ENCODE measurements at places on chromosomes 12 and 14.
A peak's percentile ranks its signal among the peaks of the same experiment; 100 is the strongest.

DNA sequence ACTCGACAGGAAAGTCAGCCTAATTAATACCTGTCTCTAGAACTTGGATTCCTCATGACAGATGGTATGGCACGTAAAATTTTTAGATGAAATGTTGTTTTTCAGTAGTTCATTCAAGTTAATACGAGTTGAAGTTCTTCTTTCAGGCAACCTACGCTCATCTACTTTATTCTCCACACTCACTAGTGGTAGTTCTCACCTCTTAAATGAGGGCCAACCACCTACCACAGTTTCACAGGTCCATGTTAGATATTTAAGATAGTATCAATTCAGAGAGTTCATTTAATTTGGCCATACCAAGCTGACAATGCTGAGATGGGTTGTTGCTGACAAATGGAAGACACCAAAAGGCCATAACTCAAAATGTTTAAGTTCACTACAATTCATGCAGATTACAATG lies 50.6 kb downstream of the NIN start:
- no peak for DNase-seq

GRCh38 chr12:2682296-2683251 lies 112.2 kb upstream of the FKBP4 start:
- no peak for DNase-seq

- no peak for DNase-seq
These were observed 64.8 kb downstream of the DACT1 start for GRCh38 chr14:58702441-58703160.

- peak; percentile 51 for DNase-seq
These were observed 2.9 kb upstream of the BDKRB1 start for GRCh38 chr14:96252999-96253539.

- no peak for DNase-seq
These were observed 19.4 kb downstream of the TMEM106C start for GRCh38 chr12:47982770-47983169.

- DNase-seq = peak; percentile 77
These were observed 43.5 kb downstream of the TMX1 start for GRCh38 chr14:51283402-51284085.

- DNase-seq = no peak
These were observed 4.0 kb downstream of the FZD10 start for GRCh38 chr12:130166306-130166705.

DNA sequence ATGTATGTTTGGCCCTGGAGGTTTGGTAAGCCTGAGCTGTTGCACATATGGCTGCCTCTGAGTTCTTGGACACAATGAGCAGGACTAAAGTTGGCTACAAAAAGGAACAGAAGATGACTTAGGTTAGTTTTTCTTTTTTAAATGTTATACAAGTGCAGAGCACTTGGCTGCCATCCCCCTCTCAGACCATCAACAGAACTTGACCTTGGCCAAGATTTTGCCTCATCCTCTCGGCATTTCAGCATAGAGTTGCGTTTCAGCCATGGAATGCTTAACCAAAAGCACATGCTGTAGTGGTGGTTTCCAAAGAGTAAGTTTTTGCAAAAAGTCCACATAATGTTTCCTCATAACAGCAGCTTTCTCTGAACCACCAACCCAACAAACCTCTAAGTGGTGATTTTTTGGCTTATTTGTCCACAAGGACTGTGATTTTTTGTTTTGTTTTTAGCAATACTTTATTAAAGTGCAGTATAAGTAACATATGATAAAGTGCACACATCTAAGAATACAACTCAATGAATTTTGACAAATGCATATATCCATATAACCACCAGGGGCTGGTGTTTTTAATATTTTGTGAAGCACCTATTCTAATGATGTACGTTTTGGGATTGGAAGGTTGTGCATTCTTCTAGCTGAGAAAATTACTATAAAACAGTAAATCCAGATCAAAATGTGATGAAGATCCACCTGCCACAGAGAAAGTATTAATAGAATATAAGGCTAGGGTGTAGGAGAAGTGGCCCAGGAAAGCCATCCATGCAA lies 12.1 kb upstream of the GALNT16 start:
- DNase-seq = peak; percentile 92

GRCh38 chr12:113456761-113457160 lies 14.9 kb downstream of the LHX5 start:
- DNase-seq = no peak

GRCh38 chr14:69695322-69696203 lies 71.4 kb upstream of the SRSF5 start:
- no peak for DNase-seq

DNA sequence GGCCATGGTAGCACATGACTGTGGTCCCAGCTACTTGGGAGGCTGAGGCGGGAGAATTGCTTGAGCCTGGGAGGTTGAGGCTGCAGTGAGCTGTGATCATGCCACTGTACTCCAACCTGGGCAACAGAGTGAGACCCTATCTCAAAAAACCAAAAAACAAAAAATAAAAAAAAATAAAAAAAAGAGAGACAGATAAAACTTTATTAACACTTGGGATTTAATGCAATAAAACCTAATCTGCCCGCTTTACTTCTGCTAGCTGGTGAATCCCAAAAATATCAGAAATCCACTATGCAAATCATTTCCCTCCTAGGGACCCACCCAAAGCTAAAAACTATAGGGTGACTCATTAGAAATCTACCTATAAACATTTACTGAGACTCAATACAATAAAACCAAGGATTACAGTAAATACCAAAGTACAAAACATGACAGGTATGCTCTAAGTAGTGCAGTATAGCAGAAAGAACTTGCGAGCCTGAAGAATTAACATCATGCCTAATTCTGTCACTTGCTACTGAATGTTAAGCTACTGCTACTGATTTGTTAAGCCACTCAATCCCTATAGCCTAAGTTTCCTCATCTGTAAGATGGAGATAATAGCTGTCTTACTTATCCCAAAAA lies 50.1 kb upstream of the STAC3 start:
- DNase-seq = no peak

GRCh38 chr14:104341532-104342434 lies 203.4 kb downstream of the KIF26A start:
- no peak for DNase-seq

- DNase-seq = no peak
These were observed 136.8 kb downstream of the ADGRD1 start for GRCh38 chr12:131090274-131091210.

GRCh38 chr12:46524778-46525177 lies 152.2 kb upstream of the SLC38A2 start:
- DNase-seq = no peak

DNA sequence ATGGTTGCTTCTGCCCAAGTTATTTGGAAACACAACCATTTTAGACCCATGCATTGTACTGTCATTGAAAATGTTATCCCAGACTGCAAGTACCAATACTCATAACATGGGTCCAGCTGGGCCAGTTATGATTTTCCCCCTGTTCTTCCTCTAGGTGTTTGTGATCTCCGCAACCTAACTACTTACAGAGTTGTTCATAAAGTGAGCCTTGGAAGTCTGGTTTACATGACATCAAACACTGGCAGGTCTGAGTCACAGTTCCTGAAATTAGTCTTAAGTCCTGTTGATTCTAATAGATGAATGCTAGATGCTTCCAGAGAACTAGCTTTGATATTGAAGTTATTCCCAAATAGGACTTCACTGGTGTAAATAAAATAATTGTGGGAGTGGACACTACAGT lies 487.0 kb downstream of the MED13L start:
- no peak for DNase-seq

DNA sequence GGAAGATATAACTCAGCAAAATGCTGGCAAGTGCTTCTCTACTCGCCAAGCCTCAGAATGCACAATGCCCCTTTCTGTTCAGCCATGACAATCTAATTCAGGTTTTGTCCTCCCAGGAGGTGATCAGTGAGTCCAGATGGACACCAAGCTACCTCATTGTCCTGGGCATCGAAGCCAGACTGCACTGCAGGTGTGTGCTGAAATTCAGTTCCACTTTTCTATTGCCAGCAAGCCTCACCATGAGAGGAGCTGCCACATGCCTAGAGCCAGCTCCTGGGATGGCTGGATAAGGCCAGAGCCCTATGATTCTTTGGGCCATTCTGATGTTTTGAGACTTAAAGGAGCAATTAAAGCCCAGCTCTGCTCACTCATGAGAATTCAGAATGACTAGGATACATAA lies 186.7 kb downstream of the GRIN2B start:
- DNase-seq = no peak

- DNase-seq = no peak
These were observed 519.1 kb upstream of the SEL1L start for GRCh38 chr14:82052778-82053177.

GRCh38 chr12:5085896-5086295 lies 42.2 kb downstream of the KCNA5 start:
- DNase-seq = peak; percentile 78

DNA sequence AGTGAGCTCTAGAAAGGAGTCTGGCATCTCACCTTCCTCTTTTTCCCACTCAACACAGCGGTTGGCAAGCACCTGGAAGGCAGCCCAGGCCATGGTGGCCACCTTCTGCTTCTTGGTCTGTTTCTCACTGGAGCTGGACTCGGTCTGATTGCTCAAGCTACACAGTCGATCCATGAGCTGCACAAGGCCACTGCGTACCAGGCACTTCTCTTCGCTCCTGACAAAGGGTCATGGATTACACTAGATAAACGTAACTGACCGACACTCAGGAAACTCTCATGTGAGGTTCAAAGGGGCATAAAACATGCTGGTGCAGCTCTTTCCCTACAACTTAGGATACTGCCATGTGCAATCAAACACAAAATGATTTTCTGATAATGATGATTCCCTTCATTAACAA lies 113.7 kb downstream of the TRAFD1 start:
- DNase-seq = no peak

DNA sequence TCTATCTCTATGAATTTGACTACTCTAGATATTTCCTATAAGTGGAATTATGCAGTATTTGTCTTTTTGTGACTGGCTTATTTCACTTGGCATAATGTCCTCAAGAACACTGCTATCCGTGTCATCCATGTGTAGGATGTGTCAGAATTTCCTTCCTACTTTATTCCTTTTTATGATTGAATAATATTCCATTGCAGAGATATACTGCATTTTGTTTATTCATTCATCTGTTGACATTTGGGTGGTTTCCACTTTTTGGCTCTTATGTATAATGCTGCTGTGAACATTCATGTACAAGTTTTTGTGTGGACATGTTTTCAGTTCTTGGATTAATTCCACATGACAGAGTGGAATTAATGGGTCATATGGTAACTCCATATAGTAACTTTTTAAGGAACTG lies 45.7 kb upstream of the ATP2A2 start:
- DNase-seq = no peak

DNA sequence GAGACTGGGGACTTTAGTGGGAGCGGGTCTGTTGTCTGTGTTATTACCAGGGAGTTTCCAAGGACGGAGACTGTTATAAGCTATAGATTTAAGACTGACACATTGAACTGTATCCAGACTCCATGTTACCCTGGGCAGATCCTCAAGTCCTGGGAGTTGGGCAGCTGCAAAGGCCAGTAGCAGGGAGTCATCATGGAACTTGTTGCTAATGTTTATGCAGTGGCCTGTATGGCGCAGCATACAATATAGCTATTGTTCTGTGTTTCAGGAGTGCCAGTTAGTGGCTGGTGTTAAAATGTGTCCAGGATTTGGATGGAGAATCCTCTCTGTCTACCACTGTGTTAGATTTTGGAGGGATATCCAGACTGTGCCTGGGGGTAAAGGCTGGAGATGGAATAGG lies 31.7 kb downstream of the SMOC1 start:
- no peak for DNase-seq

- no peak for DNase-seq
These were observed 9.5 kb downstream of the TMEM132C start for GRCh38 chr12:128276471-128276870.

GRCh38 chr12:32039347-32039746 lies 67.3 kb upstream of the BICD1 start:
- no peak for DNase-seq

Data from BJ (cell line).